ENCODE measurements at places on chromosomes 7 and 10. TPM values are rescaled to one million over a fixed set of nuclear protein-coding genes. Genes with fewer than 3 reads are reported as not detected.
A peak's percentile ranks its signal among the peaks of the same experiment; 100 is the strongest.

PURB gene
- 41.4 TPM for total RNA-seq

CCDC136 gene
- total RNA-seq: 10.6 TPM

SPDYE18 gene
- total RNA-seq: 0.26 TPM

HMX2 gene
- not detected for total RNA-seq

AP5Z1 gene
- 44.4 TPM for total RNA-seq

- H3K4me1 ChIP-seq: no peaks in the 10 kb centered on the region
- H3K4me3 ChIP-seq: no peak overlapping the region
- no peaks in the 10 kb centered on the region for H3K36me3 ChIP-seq
- no peak for DNase-seq
- no peaks in the 10 kb centered on the region for H3K27me3 ChIP-seq
These were observed 214.9 kb upstream of the ZMIZ1 start for GRCh38 chr10:78853864-78854263.

GRCh38 chr10:88888810-88889445 lies 8.9 kb downstream of the STAMBPL1 start:
- H3K4me3 ChIP-seq: no peak overlapping the region
- H3K36me3 ChIP-seq: peaks cover 23% of the 10 kb centered on the region
- no peak overlapping the region for H3K27ac ChIP-seq

GRCh38 chr7:537911-538634 lies 18.4 kb upstream of the PDGFA start:
- H3K36me3 ChIP-seq: no peaks in the 10 kb centered on the region
- H3K27ac ChIP-seq: no peak overlapping the region
- no peak for DNase-seq
- H3K27me3 ChIP-seq: peaks cover 4% of the 10 kb centered on the region

DNA sequence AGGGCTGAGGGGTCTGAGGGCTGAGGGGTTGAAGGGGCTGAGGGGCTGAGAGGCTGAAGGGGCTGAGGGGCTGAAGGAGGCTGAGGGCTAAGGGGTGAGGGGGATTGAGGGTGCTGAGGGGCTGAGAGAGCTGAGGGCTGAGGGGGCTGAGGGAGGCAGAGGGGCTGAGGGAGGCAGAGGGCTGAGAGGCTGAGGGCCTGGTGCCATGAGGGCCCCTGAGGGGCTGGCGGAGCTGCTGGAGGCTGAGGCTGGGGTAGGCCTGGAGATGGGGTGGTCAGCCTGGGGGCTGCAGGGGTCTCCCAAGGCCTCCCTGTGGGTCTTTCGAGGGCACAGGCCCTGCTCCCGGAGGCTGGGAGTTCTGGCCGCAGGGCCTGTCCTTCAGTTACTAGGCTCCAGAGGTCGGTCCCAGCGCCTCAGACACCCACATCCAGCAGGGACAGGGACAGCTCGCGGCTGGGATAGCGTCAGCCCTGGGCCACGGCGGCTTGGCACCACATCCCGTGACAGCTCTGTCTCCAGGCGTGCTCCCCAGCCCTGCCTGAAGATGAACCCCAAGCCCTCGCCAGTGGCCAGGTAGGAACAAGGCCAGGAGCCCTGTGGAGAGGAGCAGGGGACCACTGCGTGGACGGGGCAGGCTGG lies 16.9 kb downstream of the MYO1G start:
- H3K27ac ChIP-seq: peak overlapping the region; percentile 20
- H3K27me3 ChIP-seq: no peaks in the 10 kb centered on the region
- DNase-seq: peak; percentile 60
- peaks cover 15% of the 10 kb centered on the region for H3K4me1 ChIP-seq
- H3K4me3 ChIP-seq: no peak overlapping the region

- H3K4me3 ChIP-seq: no peak overlapping the region
- peaks cover 12% of the 10 kb centered on the region for H3K27me3 ChIP-seq
- peaks cover 20% of the 10 kb centered on the region for H3K4me1 ChIP-seq
- H3K27ac ChIP-seq: no peak overlapping the region
- no peaks in the 10 kb centered on the region for H3K36me3 ChIP-seq
These were observed 33.9 kb downstream of the ASB13 start for GRCh38 chr10:5632446-5632845.

- DNase-seq: no peak
- H3K36me3 ChIP-seq: no peaks in the 10 kb centered on the region
- H3K4me1 ChIP-seq: no peaks in the 10 kb centered on the region
- H3K27me3 ChIP-seq: no peaks in the 10 kb centered on the region
- no peak overlapping the region for H3K27ac ChIP-seq
These were observed 33.6 kb downstream of the MEOX2 start for GRCh38 chr7:15652776-15653290.

DNA sequence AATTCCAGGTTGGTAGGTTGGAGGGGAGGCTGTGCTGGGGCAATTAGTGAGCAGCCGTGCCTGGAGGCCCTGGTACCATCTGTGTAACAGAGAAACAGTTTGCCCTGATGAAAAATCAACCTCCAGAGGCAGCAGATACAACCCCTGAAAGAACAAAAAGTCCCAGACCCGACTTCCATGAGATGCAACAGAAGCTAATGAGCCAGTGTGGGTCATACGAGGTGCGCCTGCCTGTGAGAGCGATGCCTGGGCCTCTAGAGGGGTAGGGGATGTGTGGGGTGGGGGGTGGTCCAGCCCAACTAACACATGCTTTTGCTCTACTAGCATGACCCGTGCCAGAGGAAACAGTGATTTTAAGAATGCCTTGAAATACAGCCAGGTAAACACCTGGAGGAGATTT lies 39.3 kb downstream of the CELF2 start:
- H3K4me1 ChIP-seq: no peaks in the 10 kb centered on the region
- no peaks in the 10 kb centered on the region for H3K36me3 ChIP-seq
- H3K27ac ChIP-seq: no peak overlapping the region
- no peak for DNase-seq

- no peaks in the 10 kb centered on the region for H3K36me3 ChIP-seq
These were observed 19.4 kb downstream of the ZMIZ1 start for GRCh38 chr10:79088176-79088575.

DNA sequence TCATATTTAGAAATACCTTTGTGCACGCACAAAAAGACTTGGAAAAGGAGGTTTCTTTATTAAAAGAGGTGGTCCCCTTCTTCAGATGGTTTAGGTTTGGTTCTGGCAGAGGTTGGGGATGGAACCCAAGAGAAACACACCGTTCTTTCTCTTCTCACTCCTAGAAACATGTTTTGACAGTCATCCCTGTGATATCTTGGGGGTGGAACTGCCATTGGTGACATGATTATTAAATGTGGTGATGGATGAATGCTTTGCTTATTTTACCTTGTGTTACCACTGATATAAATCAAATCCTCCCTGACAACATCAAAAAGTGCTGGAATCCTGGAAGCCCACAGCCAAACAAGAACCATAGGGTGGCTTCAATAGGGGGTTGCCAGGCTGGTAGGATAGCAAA lies 146.5 kb downstream of the CCDC3 start:
- H3K27ac ChIP-seq: no peak overlapping the region
- H3K36me3 ChIP-seq: no peaks in the 10 kb centered on the region
- peaks cover 19% of the 10 kb centered on the region for H3K27me3 ChIP-seq
- H3K4me3 ChIP-seq: no peak overlapping the region
- no peak for DNase-seq

Data from activated CD4-positive, alpha-beta T cell treated with anti-CD3 and anti-CD28 coated beads, Interleukin-2, amount 10 ng/mL, durations not matched to agents 24 days and 14 days (primary cell).